ENCODE measurements at places on chromosomes 5 and 9.

DNA sequence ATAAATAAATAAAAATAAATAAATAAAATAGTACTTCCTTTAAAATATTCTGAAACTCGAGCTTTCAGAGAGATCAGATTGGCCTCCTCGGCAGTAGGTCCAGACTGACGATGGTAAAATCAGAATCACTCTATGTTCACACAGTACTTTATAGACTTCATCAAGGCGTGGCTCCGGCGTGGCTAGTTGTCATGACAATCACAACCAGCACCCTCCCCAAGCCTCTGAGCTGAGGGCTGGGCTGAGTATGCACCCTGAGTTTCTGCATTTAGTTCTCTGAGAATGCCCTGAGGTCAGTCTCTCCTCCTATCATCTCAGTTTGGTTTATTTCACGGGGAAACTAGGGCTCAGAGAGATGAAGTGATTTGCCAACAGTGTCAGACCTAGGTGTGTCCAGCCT, 43.3 kb upstream of the BARHL1 start:
- no peak for DNase-seq

- no peak for DNase-seq
Measured at GRCh38 chr9:69719367-69719766, 40.4 kb downstream of the PTAR1 start.

GRCh38 chr9:120524863-120525262, 55.1 kb downstream of the CDK5RAP2 start:
- no peak for DNase-seq

GRCh38 chr5:168447808-168448207, 38.5 kb upstream of the RARS1 start:
- DNase-seq: no peak

- no peak for DNase-seq
Measured at GRCh38 chr5:100537946-100538345, 2.8 kb downstream of the FAM174A start.

GRCh38 chr9:122806661-122807060, 6.7 kb downstream of the OR1K1 start:
- DNase-seq: no peak

- DNase-seq: no peak
Measured at GRCh38 chr5:60597572-60598320, 102.2 kb downstream of the DEPDC1B start.

DNA sequence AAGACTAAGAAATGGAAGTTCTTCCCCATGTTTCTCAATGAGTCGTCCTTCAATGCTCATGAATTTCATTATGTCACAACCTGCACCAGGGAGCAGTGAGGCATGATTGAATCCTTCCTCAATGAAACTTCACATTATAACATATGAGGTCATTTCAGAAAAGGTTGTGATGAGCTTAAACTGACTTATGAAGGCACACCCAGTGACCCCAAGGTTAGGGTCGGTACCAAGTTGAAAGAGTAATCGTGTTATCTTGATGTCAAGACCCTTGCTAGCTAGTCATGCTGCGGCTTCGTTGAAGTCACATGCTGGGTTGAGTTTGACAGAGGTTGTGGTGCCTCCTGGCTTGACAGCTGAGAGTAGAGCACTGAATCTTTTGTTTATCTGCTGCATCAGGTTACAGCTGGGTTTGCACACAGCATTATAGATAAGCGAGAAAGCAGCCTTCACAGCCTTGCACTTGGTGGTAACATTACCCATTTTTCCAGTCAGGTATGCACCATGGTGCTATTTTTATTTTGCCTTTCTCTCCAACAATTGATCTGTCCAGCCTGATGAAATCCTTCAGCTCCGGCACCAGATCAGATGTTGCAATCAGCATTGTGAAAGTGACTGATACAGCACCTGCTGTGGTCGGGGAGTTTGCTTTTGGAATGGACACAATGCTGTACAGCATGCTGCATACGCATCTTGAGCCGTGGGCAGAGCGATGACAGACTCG, 133.2 kb downstream of the ERCC6L2 start:
- DNase-seq: no peak

DNA sequence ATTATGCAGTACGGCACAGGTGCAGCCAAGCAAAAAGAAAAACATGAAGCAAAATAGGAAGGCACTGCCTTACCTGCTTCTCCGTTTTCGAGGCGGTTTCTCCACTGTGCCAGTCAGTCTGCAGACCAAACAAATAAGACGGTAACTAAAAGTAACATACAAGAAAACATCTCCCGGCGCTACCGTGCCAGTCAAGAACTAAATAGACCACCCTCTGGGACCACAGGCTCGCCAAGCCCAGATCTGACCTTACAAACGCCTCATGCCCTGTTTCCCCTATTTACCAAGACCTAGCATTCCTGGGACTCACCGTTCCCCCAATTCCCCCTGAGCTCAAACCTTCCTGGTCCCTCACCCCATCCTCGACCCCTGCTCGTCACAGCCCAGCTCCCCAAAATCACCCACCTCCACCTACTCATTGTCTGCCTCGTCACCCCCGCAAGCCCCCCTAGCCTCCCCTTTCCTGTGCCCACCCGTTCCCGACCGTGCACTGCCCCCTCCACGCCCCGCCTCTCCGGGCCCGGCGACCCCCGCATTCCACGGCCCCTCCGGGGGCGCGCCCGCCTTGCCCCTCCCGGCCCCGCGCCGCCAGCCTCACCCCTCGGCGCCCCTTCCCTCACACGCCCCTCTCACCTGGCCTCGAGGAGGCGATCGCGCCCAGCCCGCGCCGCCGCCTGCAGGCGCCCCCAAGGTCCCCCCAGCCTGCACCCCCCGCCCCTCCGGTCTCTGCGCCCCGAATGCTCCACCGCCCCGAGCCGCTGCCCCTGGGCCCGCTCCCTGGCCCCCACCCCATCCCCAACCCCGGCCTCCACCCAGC, 560 bp downstream of the SCAI start:
- DNase-seq: no peak

- DNase-seq: no peak
Measured at GRCh38 chr5:156042726-156043125, 284.2 kb upstream of the SGCD start.

GRCh38 chr5:76938177-76938576, 14.7 kb upstream of the CRHBP start:
- no peak for DNase-seq

- no peak for DNase-seq
Measured at GRCh38 chr5:36717131-36717695, 110.8 kb downstream of the SLC1A3 start.

DNA sequence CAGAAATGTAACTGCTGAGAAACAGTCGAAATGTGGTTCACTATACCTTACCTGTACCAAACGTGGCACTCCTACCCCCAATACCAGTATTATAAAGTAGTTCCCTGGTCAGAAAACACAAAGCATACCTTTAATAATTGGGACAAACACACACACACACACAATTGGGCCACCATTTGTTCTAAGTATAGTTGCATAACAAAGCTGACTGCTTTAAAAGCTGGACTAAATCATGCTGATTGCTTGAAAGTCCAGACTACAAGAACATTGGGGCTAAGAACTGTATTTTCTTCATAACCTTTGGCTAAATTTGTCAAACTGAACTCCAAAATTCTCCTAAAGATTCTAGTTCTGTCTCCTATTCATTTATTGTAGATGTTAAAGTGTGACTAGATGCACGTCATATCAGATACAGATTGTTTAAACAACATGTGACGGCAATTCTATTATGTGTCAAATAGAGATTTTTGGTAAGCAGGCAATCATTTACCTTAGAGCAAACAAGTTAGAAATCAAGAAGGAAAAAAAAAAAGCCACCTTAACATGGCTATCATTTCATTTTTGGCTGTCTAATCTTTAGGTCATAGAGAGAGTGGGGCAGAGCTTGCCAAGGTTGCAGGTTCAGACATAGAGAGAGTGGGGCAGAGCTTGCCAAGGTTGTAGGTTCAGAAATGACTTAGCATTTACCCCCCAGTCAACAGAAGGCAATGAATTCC, 265.1 kb downstream of the ARL15 start:
- no peak for DNase-seq

GRCh38 chr5:359301-359897, 37.9 kb downstream of the AHRR start:
- DNase-seq: no peak

DNA sequence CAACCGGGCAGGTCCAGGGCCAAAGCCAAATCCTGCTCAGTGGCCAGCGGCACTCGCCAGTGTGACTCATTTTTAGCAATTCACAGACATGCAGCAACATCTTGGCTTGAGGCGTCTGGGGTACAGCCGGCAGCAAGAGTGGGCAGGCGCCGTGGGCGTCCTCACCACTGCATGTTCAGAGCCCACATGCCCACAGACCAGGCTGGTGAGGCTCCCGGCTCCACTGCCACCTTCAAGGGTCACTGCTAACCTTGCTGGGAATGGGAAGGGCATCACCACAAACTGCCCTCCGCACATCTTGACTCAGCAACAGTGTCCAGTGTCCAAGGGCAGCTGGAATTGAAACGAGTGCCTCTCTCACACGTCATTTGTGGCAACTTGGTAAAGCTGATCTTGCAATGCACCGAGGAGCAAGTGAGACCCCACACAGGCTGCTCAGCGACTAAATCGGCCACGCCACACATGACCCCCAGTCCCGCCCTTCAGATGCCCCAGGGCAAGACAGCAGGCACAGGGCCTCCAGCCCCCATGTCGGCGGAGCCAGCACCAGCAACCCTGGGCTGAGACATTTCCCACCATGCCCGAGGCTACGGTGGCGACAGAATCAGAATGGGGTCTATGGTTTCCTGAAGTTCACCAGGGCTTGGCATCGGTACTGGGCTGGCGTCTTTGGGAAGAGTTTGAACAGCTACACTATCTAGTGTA, 140.3 kb downstream of the ROR2 start:
- no peak for DNase-seq

- DNase-seq: no peak
Measured at GRCh38 chr5:50623666-50624065, 42.8 kb upstream of the PARP8 start.

DNA sequence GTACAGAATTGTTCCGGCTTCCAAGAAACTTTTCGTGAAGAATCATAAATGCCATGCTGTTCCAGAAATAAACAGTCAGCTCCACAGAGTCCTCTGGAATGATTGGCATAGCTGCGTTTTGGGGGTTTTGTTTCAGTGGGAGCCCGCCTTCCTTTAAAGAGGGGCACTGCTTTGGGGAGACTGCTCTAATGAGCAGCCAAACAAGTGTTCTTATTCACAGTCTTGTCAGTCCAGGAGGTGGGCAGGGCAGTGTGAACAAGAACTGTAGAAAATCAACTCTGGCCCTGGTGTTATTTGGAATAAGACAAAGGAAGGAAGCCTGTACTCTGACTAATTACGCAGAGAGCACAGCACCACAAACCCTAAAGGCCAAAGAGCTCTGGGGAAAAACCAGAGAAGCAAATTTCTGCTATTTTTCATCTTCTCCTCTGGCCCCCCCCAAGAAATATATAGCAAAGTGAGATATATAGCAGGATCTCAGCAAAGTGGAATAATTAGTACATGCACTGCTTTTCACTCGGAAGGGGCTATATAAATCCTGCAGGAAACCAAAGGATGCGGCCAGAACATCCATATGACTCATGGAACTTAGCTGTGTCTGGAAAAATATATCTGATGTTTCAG, 92.9 kb downstream of the GLDC start:
- no peak for DNase-seq

- DNase-seq: peak; percentile 82
Measured at GRCh38 chr9:6567140-6567591, 78.4 kb downstream of the GLDC start.

GRCh38 chr9:129635099-129636065, 6.6 kb downstream of the ASB6 start:
- no peak for DNase-seq

DNA sequence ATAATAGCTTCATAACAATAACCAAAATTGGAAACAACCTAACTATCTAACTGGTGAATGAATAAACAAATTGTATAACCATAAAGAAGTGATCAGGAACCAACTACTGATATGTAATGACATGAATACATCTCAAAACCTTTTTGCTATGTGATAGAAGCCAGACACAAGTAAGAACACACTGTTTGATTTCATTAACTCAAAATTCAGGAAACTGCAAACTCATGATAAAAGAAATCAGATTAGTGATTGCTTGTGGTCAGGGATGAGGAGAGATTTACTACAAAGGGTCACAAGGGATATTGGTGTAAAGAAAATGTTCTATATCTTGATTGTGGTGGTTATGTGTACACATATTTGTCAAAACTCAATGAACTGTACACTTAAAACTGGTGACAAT, 22.6 kb upstream of the BRINP1 start:
- DNase-seq: no peak

GRCh38 chr5:138649316-138649720, 74.1 kb upstream of the HSPA9 start:
- no peak for DNase-seq

DNA sequence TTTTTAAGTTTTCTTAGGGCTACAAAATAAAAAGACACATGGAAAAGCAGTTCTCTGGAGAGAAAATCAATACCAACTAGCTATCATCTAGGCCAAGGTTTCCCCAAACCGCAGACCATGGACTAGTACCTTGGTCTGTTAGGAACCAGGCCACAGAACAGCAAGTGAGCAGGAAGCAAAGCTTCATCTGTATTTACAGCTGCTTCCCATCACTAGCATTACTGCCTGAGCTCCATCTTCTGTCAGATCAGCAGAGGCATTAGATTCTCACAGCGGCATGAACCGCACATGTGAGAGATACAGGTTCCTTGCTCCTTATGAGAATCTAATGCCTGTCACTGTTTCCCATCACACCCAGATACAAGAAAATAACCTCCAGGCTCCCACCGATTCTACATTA, 1907.6 kb upstream of the ACO1 start:
- no peak for DNase-seq

DNA sequence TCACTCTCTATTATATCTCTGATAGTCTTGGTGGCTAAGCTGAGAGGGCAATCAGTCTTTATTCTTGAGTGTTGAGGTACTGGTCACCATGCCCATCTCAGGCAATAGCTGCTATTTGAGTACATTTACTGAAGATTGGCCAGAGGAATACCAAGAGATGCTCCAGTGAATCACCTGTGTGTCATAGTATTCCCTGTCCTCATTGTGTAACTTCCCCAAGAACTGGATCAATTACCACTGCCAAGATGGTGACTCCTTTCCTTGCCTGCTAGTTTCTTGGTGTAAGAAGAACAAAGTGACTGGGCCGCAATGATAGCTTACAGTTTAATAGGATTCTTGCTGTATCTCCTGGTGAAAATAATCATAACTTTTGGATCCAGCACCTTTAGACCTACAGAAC, 418.7 kb upstream of the KIF2A start:
- DNase-seq: no peak

DNA sequence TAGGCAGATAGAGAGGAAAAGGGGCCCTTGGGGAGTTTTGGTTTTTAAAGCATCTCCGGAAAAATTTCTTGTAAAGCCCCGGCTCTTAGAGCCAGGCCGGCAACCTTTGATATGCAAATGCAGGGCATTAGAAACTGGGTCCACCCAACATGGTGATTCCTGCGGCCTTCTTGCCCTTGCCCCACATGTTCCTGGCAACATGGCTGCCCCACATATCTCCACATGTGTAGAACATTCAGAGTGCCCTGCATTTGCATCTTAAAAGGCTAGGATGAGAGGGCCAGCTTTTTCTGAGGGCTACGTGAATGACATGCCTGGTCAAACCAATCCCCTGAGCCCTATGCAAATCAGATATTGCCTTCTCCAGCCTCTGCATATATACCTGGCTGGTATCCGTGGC, 5.0 kb upstream of the SNAPC3 start:
- no peak for DNase-seq

GRCh38 chr5:134171972-134172371, 4.8 kb downstream of the SKP1 start:
- no peak for DNase-seq

GRCh38 chr5:32353420-32353819, 40.7 kb upstream of the MTMR12 start:
- DNase-seq: no peak

All from fibroblast of the conjunctiva (primary cell).